NCI-H1048 (cell line): ENCODE measurements at places on chromosomes 11 and 22.
A peak's percentile ranks its signal among the peaks of the same experiment; 100 is the strongest.

GRCh38 chr22:48895831-48896765, 931.6 kb downstream of the BRD1 start:
- no peak for DNase-seq

- DNase-seq, result peak; percentile 97
Measured at GRCh38 chr11:694563-695287, at the start of gene DEAF1. DEAF1 (minus strand) TSS chr11:695222; CDS start chr11:695047, 175 bp downstream.

- DNase-seq, result no peak
Measured at GRCh38 chr11:27421819-27422494, 50.6 kb downstream of the LGR4 start.

DNA sequence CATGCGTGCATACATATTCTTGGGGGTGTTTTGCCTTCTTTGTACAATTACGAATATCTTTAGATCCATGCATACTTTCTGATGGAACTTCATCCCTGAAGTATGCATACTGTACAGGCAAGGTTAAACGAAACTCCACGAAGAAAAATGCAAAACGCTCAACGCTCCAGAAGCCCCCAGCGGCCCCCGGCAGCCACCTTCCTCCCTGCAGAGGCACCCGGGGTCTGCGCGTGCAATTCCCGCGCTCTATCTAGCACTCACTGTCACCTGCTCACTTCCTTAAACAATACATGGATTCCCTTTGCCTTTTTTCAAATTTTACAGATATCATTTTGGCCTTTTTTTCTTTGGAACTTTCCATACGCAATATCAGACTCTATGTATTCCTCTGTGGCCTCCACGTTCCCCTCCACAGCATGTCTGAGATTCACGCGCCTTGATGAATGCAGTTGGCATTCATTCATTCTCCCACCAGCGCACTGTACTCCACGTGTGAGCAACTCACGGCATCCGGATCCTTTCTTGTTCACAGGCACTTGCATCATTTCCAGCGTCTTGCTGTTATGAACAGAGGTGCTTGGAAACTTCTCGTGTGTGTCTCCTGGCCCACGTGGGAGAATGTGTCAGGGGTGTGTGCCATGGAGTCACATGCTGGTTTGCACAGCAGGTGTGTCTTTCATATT, 214.3 kb downstream of the CTTN start:
- DNase-seq, result no peak

GRCh38 chr11:57167125-57167846, 14.5 kb upstream of the LRRC55 start:
- no peak for DNase-seq

- DNase-seq, result no peak
Measured at GRCh38 chr11:44112091-44112821, 16.8 kb downstream of the EXT2 start.

GRCh38 chr11:18046116-18046777, at the start of gene TPH1:
TPH1 (minus strand) TSS chr11:18046269; CDS start chr11:18040762, 5,507 bp downstream.
- no peak for DNase-seq

DNA sequence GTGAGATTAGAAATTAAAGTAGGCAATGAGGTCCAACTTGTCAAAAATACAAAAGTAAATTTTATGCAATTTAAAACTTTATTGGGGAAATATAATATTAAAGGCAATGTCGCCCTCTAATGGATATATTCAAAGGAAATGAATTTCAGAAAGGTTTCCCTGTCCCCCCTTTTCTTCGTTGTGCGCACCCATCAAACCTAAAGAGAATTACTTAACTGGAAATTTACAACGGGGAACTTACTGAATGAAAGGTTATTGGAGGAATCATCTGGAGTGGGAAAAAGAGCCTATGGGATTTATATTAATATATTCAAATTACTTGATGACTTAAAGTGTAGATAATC, 1.7 kb upstream of the ABTB2 start:
- no peak for DNase-seq

DNA sequence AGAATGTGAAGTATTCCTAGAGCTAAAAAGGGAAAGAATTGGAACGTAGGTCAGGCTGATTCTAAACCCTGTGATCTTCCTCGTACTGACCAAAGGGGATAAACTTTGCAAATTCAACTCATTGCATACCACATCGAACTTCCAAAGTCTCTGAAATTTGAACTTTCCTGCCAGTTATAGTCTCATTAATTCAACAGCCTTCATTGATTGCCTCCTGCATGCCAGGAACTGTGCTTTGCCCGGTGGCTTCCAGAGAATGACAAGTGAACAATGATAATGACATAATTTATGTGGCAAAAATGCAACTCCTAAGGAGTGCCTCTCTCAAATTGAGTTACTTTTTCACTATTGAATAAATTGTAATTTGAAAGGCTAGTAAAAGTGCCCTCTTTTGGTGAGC, 107.7 kb upstream of the LDLRAD3 start:
- DNase-seq, result no peak

DNA sequence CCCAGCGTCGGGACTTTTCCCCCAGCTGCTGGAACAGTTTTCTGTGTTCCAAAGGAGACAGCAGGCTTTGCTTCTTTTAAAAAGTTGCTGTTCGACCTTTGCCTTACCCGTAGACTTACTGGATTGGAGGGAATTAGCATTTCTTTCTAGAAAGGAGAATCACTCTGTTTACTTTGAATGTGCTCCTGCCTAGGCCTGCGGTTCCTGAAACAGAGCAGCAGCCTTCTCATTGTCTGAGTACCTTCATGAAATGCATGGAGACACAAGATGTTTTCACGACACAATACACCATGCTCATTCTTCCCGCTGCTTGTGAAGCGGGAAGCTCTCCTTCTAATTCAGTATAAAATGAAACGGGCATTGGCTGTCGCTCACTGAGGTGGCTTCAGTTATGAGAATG, 196.2 kb downstream of the TBC1D22A start:
- no peak for DNase-seq

DNA sequence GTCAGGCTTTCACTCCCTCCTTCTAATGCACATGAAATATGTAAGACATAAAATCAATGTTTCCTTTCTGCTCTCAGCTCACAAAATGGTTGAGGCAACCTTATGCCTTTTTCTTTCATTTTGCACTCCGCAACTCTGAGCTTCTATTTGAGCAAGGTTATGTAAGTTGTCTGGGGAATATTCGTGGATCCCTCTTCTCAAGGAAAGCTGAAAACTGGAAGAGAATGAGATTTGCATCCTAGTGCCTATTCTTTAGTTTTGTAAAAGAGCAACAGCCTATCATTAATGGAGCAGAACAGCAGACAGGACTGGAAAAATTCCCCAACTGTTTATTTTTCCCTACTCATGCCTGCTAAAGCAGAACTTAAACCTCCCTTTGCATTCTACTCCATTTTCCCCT, 141.7 kb downstream of the FAM76B start:
- no peak for DNase-seq

DNA sequence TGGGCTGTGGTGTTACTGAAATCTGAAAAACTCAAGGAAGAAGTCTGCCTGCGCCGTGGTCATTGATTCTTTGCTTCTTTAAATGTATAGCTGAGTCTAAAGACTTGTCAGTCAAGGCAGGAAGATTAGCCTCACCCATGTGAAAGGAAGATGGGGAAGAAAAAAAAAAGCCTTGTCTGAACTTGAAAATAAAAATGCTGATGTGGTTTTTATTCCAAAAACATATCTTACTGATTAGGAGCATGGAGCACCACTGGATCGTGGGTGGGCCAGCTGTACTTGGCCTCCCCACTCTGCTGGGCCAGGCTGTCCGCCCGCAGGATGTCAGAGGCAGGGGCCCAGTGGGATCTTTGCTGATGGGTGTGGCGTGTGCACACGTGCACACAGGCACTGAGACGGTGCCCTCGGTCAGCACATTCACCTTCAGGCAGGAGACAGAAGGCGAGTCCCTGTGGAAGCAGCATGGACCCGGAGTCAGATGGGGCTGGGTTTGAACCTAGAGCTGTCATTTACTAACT, 111.9 kb downstream of the WNT7B start:
- DNase-seq, result no peak

GRCh38 chr11:47589584-47589976, 3.1 kb downstream of the FAM180B start:
- DNase-seq, result no peak

GRCh38 chr22:36725366-36726006, 21.9 kb upstream of the CACNG2 start:
- no peak for DNase-seq

DNA sequence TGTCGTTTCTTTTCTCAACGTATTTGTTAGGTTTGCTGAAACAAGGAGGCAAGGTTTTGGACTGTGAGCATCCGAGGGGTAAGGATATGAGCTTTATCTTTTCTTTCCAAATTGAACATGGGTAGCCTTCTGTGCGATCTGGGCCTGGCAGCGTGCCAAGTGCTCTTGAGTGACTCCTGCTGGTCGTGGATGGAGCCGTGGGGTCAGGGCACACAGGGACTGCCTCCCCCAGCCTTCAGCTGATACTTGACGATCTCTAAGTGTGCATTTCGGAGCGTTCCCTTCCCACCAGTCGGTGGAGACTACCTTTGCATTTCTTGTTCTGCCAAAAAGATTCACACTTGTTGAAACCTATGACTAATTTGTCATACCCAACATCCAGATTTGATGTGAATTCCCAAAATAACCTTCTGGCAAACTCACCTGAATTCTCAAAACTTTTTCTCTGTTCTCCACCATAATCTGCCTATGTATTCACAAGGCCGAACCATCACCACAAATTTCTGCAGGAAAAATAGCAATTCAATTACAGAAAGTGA, 40.1 kb upstream of the CLMP start:
- no peak for DNase-seq

DNA sequence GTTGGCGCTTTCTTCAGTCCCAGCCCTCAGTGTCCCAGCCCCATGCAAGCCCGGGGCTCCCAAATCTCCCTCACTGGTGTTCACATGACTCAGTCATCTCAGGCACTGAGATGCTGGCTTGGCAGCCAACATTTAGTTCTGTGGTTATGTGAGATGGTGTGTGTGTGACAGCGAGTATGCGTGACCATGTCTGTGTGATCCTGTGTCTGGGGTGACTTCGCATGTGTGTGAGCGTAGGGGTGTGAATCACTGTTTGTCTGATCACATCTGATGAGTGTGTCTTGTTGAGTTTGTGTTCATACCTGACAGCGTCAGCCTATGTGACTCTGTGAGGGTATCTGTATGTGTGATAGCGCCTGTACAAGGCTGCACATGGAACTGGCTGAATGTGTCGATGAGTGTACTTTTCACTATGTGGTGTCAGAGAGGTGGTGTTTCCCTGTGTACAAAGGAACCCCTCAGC, 16.2 kb downstream of the CREB3L1 start:
- DNase-seq, result no peak

DNA sequence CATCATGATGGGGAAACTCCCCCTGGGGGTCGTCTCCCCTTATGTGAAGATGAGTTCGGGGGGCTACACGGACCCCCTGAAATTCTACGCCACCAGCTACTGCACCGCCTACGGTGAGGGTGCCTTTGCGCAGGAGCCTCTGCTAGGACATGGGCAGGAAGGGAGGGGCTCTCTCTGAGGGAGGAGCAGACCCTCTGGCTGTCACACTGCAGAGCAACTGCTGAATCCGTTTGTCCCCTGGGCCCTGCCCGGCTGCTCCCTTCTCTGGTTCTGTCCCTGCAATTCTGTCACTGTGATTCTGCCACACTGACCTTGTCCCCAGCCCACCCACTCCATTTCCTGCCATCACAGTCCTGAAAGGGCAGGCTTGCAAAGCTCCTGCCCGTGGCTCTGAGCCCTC, 26.7 kb upstream of the LRRC10B start:
- no peak for DNase-seq

DNA sequence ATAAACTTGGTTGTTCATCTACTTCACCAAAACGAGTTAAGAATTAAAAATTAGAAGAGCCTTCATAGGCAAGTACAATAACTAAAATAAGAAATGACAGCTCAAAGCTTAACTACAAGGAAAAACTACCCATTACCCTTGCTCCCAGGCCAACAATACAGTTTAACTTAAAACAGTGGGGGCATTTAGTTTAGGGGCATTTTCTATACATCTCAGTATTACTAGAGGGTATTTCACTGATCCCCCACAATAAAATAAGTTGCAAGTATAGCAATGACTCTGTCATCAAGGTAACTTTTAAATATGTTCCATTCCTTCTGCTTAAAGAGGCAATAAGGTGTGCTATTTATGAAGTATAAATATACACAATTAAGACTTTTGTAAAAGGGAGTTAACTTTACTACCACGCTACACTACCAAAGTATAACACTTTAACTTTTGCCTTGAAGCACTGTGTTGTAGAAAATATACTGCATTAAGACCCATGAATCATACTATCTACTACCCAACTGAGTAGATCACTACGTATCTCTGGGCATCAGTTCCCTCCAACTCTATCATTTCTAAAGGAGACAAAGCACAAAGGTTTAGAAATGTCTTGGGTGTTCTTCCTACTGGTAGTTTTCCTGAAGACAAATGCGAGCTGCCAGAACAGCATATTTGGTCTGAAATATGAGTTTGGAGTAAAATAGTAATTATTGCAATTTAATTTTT, 29.8 kb downstream of the CHORDC1 start:
- DNase-seq, result no peak

GRCh38 chr11:67054836-67055523, 1.7 kb upstream of the RHOD start:
- no peak for DNase-seq

GRCh38 chr11:62875698-62876478, 4.8 kb upstream of the SLC3A2 start:
- DNase-seq, result no peak
